ENCODE measurements at places on chromosomes 5 and 9.
A peak's percentile ranks its signal among the peaks of the same experiment; 100 is the strongest.

DNA sequence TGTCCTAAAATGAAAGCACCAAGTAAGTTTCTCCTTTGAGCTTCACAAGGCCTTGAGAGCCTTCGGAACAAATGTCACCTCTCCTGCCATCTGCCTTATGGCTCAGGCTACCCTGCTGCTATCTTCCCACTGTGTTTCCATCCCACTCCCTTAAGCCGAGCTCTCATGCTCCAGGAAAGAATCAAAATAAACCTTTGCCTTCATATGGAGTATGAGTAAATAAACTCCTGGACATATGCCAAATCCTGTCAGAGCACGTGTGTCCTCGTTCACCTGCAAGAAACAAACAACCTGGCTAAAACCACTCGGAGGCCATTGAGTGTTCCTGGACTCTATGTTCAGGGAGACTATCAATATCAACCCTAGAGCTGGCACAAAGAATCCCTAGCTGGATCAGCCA lies 122.3 kb upstream of the CCDC112 start:
- peak; percentile 88 for DNase-seq

DNA sequence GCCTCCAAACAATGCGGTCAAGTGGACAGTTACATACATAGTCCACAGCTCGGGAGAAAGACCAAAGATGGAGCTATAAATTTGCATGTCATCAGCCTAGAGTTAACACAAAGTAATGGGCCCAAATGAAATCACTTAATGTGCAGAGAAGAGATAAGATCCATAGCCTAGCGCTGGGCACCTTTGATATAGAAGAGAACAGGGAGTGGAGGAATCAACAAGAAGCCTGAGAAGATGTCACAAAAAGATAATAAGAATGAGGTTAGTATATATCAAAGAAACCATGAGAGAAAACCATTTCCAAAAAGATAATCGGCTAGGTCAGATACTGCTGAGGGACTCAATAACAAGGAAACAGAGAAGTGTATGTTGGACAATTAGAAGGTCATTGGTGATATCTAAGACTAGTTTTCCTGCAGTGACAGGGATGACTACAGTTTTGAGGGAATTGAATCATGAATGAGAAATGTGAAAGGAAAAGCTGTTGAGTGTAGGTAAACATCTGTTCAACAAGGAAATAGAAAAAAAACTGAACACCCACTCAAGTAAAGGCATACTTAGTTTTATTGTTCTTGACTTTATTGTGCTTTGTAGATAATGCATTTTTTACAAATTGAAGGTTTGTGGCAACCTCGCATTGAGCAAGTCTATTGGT lies 68.7 kb upstream of the CDH6 start:
- no peak for DNase-seq

DNA sequence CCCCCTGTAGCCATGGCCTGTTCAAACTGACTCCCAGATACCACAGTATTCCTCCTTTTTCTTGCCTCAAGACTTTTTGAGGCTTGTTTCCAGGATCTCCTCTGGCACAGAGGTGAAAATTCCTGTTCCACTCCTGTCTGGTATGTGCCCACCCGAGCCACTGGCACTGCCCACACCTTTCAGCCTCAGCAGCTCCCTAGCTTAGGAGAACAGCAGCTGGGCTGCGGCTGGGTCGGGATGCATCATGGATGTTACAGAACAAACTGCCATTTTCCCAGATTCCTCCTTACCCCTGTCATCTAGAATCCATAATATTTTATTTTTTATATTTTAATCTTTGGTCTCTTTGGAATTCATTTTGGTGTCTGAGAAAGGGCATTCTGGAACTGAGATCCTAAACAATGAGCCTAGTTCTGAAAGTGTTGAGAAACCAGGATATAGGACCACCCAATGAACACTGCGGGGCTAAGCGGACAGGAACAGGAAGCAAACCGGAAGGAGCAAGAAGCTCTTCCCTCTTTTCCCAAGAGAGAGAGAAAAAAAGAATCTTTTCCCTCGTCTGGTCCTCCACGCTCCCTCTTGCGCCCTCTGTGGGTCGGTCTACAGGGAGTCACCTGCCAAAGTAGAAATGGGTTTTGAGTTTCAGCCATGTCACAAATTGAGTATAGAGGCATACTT lies 12.5 kb downstream of the OR2S2 start:
- DNase-seq, result peak; percentile 91

- DNase-seq, result no peak
These were observed 77.7 kb upstream of the SPEF2 start for GRCh38 chr5:35540002-35540401.

DNA sequence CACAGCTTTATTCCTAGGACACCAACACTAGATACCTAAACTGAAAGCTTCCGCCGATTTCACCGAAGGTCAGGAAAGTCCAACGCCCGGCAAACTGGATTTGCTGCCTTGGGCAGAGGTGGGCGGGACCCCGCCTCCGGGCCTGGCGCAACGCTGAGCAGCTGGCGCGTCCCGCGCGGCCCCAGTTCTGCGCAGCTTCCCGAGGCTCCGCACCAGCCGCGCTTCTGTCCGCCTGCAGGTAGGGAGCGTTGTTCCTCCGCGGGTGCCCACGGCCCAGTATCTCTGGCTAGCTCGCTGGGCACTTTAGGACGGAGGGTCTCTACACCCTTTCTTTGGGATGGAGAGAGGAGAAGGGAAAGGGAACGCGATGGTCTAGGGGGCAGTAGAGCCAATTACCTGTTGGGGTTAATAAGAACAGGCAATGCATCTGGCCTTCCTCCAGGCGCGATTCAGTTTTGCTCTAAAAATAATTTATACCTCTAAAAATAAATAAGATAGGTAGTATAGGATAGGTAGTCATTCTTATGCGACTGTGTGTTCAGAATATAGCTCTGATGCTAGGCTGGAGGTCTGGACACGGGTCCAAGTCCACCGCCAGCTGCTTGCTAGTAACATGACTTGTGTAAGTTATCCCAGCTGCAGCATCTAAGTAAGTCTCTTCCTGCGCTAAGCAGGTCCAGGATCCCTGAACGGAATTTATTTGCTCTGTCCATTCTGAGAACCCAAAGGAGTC lies at the start of gene CD274:
TSS of gene CD274 (plus strand) at position 184 of the 733 bp plus-strand sequence. CDS start 5,572 bp downstream, outside the sequence.
- DNase-seq, result peak; percentile 76

GRCh38 chr5:64292611-64293215 lies 127.1 kb downstream of the RNF180 start:
- no peak for DNase-seq

DNA sequence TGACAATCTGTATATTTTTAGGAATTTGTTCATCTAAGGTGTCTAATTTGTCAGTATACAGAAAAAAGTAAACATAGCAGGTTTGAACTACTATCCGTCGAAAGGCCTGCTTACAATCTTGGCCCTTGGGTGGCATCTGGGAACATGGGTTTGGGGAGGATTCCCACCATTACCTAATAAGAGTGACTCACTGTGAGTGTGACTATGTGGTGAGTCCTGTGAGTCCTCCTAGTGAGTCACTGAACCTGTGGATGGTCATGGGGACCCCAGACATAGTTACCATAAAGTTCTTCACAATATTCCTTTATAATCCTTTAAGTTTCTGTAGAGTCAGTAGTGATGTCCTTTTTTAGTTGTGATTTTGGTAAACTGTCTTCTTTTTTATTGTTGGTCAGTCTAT lies 37.0 kb downstream of the RNF130 start:
- DNase-seq, result no peak

GRCh38 chr5:153267506-153267905 lies 223.0 kb upstream of the GRIA1 start:
- DNase-seq, result no peak

DNA sequence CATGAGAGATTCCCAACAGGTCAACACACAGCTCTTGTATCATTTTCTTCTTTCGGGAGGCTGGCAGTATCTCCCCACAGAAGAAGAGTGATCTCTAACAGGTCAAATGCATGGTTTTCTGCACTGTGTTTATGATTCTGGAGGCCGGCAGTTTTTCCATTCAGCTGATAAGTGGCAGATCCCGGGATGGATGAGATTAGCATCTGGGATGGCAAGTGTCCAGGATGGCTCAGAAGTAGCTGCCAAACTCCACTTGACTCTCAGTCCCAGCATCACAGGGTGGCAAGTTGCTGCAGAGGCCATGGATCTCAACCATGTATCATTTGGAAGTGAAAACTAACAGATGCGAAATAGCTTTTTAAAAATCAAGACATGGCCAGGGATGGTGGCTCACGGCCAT lies 97.8 kb upstream of the SLC44A1 start:
- no peak for DNase-seq

DNA sequence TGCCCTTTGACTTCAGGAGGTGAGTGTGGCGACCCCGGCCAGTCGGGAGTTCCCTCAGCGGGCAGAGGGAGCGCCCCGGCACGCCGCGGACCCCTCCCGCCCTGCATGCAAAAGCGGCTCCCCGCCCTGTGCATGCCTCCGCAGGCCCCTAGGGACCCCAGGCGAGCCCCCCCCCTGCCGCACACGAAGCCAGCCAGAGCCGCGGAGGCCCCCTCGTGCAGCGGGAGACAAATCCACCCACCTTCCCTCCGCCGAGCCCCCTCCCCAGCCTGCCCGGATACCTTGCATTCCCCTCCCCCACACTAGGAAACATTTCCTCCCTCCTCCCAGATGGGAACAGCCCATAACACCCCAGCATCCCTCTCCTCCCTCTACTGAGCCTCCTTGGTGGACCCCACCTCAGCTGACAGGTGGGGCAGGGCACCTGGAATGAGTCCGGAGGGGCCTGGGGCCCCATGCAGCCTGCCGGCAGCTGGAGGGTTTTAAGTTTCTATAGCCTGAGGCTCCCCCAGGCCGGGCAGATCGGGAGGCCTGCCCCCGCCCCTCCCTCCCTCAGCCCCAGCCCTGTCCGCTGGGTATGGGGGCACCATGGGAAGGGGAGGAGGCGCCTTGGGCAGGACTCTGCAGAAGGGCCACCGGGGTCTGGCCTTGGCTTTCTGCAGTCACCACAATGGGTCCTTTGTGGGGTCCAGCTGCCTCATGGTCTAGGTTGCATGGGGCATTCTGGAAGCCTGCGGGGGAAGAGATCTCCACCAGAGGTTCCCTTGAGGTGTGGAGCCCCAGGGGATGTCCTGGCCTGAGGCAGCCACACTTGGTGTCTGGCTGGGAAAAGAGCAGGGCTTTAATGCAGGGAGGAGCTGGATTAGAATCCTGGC lies 601 bp downstream of the ERGIC1 start:
- no peak for DNase-seq

GRCh38 chr9:116789081-116789480 lies 102.0 kb downstream of the TRIM32 start:
- DNase-seq, result no peak

- DNase-seq, result no peak
These were observed 234.0 kb downstream of the DIRAS2 start for GRCh38 chr9:90408659-90409058.

DNA sequence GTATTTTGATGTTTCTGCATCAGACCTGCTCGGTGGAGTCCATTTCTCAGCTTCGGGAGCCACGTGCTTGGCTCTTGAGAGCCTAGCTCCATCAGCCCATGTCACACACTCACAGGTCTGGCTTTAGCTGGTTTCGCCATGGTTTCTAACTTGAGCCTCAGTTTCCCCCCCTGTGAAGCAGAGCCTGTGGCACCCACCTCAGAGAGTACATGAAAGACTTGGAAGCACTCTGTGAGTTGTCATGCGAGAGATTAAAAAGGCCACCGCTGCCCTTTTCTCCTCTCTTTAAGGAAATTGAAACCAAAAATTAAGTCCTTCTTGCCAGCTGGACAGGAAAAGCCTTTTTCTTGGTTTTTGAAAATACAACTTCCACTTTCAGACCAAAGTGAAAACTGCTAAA lies 8.8 kb downstream of the TENT4A start:
- DNase-seq, result no peak

DNA sequence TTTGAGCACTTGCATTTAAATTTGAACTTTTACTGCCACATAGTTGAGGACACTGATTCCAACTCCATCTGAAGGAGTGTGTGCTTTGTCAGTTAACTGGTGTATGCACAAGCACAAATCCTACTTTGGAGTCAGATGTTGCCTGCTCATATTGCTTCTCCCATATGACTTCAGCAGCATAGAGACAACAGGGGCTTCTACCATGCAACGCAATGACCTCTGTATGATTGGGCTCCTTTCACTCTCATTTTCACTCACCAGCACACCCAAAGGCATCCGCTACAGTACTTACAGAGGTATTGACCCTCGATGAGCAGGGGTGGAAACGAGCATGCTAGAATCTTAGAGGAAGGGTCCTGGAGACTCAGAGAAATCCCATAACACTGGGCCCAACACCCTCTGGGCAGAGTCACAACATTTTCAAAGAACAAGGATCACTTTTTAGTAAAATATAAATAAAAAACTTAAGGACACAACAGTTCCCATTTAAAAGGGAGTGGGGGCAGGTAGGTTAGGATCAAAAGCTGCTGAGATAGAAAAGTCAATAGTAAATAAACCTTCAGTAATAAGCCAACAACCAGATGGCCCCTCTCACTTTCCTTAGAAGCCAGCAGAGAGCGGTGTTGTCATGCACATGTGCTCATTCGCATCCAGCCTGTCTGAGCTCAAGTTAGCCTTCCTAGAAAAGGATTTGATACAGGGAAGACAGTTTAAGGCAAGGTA lies 203.8 kb downstream of the SNCAIP start:
- DNase-seq, result peak; percentile 76

DNA sequence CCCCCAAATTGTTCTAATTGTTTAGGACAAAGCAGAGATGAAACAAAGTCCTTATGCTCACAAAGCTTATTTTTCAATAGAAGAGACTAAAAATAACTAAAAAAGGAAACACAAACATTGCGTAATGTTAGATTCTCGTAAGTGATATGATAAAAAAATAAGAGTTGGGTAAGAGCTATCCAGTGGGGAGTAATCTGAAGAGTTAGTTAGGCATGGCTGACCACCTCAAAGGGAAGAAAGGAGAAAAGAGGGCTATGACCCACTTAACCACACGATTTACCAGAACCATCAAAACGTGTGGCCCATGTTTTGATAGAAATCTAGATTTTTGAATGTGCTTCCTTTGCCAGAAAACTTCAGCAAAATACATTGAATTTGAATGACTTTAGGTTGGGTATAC lies 1296.8 kb upstream of the NUDT12 start:
- DNase-seq, result no peak

DNA sequence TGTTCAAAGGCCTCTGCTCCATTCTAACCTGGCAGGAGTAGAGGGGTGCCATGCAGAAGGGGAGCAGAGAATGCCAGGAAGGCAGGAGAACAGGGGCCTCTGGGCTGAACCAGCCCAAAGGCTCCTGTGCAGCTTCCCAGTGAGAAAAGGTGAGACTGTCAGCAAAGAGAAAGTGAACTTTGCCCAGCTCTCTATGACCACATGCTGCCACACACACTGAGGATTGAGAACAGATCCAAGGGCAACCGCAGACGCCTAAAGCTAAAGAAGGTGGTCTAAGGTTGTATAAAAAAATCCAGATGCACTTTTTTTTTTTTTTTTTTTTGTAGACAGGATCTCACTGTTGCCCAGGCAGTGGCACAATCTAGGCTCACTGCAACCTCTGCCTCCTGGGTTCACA lies 51.4 kb downstream of the ALDH7A1 start:
- DNase-seq, result no peak

GRCh38 chr9:102185962-102186361 lies 447.5 kb upstream of the GRIN3A start:
- DNase-seq, result no peak

Data from COR-L47 (cell line).